ENCODE measurements at places on chromosomes 12 and 14.

GRCh38 chr12:25811656-25812126 lies 146.8 kb upstream of the RASSF8 start:
- no peak for DNase-seq

DNA sequence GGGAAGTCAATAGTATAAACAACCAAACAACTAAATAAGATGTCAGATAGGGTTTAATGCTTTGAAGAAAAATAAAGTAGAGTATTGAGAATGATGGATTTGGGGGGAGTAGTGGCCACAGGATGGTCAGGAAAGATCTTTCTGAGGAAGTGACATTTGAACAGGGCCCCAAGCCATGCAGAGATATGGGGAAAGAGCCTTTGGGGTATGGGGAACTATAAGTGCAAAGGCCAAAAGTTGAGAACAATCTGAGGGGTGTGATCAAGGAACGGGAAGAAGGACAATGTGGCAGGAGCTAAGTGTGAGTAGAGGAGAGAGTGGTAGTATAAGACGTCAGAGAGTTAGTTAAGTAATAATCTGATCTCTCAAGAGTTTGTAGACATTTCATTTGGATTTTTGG lies 1.3 kb downstream of the MRPS35 start:
- no peak for DNase-seq

DNA sequence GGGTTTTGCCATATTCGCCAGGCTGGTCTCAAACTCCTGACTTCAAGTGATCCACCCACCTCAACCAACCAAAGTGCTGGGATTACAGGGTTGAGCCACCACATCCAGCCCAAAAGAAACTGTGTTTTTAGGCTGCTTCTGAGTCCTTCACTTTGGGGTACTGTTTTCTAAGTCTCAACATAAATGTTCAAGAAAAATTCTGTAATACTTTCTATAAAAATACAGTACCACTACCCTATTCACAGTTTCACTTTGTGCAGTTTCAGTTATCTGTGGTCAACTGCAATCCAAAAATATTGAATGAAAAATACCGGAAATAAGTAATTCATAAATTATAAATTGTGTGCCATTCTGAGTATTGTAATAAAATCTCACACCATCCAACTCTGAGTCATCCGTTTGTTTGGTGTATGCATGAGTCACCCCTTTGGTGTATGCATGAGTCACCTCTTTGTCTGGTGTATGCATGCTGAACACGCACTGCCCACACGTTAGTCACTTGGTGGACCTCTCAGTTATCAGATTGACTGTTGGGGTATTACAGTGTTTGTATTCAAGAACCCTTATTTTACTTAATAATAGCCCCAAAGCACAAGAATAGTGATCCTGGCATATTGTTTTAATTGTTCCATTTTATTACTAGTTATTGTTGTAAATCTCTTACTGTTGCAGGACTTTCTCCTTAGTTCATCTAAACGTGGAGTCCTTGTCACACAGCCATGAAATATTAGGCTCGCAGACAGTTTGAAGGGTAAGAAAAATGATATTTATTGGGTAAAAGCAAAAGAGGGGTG lies 190.2 kb downstream of the FSCB start:
- no peak for DNase-seq

DNA sequence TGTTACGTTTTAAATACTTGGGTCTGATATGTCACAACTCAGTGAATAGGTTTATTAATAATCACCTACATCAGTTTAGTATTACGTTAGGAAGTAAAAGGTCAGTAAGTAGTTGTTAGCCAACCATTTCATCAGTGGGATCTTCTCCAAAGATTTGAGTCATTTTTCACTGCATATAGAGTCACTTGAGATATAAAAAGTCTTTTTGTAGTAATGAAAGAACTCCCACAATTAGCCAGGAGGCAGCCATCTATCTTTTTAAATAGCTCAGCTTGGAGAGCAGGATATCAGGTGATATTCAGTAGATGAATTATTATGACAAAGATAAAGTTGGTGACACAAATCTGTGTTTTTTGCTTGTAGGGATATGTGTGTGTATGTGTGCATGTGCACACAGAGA lies 309.3 kb downstream of the PDZRN4 start:
- DNase-seq: no peak

DNA sequence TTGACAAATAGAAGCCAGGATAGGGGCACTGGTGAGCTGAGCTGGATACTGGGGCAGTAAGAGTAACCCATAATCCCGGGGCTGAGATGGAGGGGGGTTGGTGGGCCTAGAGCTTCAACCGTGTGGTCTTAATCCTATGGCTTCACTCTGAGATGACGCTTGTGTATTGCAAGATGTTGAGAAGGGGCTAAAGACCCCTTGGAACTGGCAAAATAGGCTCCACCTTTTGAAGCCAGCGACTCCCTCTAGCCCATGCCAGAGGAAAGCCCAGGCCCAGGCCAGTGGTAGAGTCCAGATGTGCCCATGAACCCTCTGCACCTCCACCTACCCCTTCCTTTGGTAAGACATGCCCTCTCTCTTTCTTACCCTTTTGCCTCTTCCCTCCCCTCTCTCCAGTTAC lies 4.6 kb downstream of the HOXC12 start:
- no peak for DNase-seq

DNA sequence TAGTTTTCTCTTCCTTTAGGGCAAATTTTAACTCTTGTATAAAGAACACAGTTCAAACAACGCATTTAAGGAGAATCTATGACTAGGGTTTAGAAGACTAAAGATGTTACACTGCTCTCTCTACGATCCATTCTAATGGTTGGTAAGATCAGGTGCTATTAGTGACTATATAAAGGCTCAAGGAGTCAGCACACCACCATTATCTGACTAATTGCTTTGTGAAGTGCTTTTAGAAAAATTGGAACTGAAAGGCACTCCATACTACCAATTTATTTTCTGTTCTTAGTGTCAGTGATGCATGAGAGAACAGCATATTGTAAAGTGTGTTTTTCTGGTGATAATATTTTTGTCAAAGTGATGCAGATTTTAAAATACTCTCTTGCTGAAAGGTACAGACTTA lies 136.8 kb downstream of the SYT1 start:
- no peak for DNase-seq

DNA sequence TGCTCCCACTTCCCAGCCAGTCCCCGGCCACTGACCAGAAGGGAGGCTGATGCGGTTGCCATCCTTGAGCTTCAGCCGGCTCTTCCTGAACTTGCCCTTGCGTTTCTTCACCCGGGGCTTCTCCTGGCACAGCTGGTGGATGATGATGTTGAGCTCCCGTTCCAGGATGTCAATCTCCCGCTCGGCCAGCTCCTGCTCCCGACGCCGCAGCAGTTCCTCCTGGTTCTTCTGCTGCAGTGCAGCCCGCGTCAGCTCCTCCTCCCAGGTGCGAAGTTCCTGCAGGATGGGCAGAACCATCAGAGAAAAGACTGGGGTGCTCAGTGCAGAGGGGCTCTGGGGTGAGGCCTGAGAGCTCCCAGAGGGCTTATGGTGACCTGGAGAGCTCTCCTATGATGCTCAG lies 67.0 kb downstream of the MAP3K9 start:
- no peak for DNase-seq

GRCh38 chr12:100518376-100518775 lies 44.7 kb downstream of the NR1H4 start:
- DNase-seq: no peak

DNA sequence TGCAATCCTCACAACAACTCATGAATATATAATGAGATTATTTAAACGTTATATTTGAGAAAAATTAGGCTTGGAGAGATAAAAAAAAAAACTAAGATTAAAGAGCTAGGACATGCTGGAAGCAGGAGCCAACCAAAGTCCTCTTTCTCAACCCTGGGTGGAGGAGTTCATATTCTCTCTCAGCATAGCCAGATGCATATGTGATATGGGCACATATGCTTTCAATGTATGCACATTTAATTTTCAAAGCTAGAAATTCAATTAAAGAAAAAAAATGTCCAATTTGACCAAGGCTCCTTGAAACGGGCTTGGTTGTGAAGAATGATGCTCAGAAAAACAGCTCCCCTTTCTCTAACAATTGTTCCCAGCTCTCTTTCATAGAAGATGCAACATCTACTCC lies 61.9 kb upstream of the GRIP1 start:
- no peak for DNase-seq

- peak; percentile 17 for DNase-seq
Observed at GRCh38 chr12:110846615-110847566, at the start of gene CCDC63. Gene CCDC63, plus strand, starts transcription at chr12:110846987. Its CDS starts 5,968 bp downstream, at chr12:110852955.

DNA sequence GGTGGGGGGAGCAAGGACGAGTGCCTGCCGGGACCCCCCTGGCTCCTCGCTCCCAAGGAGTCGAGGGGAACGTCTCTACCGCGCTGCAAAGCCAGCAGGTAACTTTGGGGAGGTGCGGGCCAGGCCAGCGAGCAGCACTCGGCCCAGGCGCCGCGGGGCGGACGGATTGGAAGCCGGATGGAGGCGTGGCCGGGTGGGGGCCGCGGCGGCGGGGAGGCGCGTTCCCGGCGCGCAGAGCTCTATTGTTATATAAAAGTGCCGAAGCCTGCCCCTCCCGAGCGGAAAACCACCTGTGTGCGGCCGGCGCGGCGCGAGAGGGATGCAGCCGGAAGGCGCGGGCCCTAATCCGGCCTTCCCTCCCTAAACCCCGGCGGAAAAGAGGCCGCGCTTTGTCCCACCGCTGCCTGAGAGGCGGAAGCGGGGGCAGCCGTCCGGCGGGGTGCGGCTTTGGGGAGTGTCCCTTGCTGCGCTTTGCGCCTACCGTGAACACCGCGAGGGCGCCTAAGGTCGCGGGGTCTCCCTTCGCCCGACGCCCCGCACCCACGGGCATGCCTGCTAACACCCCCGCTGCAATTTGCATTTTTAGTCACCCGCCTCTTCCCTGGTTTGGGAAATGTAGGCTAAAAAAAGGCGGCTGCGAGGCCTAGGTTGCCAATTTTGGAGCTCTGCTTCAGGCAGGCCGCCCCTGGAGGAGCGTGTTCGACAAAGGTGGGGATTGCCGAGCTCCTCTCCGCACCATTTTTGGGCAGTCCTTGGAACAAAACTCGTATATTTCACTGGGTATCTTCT lies 1.7 kb upstream of the DUSP6 start:
- peak; percentile 69 for DNase-seq

GRCh38 chr14:96275177-96276112 lies 19.4 kb downstream of the BDKRB1 start:
- DNase-seq: peak; percentile 25

- no peak for DNase-seq
Observed at GRCh38 chr14:76085358-76085757, 66.4 kb upstream of the GPATCH2L start.

- no peak for DNase-seq
Observed at GRCh38 chr12:52906191-52906601, 1.3 kb upstream of the KRT8 start.

- no peak for DNase-seq
Observed at GRCh38 chr12:25785134-25785533, 173.3 kb upstream of the RASSF8 start.

- DNase-seq: no peak
Observed at GRCh38 chr12:12521044-12521485, 41.6 kb downstream of the DUSP16 start.

DNA sequence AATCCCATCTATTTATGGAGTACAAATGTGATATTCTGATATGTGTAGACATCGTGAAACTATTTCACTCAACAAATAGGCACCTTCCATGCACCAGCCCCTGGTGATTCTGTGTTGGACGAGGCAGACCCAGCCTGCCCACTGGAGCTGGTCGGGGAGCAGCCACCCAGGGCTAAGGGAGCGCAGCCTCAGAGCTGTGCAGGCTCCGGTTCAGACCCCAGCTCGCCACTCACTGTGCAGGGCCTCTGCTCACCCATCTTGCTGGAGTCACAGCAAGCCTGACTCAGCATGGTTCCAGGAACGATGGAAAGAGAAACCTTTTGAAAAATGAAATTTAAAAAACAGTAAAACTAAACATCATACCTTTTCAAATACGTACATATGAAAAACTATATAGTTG lies 52.3 kb upstream of the BCL11B start:
- DNase-seq: no peak

DNA sequence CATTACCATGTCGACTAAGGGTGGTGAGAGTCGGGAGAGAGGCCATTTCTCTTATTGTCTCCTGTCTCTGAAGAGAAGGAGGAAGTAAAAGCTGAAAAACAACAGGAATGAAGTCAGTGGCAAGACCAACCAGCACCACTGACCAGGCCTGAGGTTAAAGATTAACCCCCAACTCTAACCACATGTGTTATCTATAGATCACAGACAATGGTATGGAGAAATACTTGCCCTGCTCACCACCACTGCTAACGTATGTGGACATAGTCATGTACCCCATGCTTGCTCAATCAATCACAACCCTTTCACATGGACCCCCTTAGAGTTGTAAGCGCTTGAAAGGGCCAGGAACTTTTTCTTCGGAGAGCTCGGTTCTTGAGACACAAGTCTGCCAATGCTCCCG lies 690.9 kb upstream of the LMO3 start:
- DNase-seq: no peak

DNA sequence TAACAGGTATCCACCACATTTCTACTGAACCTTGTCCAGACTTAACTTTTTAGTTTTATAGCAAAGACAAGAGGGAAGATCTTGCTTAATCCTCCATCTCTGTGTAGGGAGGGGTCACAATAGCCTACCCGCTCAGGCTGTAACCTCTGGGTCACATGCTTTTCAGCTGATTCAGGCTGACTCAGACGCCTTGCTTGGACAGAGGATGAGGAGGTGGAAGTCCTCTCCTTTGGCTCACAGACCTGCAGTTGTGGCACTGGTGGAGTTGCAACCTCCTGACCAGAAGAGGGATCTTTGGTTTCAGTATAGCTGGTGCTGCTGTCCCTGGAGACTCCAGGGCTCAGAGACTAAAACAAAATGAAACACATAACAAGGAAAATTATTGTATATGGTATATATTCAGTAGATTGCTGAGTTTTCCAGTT lies 16.2 kb downstream of the ACIN1 start:
- peak; percentile 64 for DNase-seq

GRCh38 chr14:103762541-103762940 lies 46.9 kb downstream of the ZFYVE21 start:
- no peak for DNase-seq

DNA sequence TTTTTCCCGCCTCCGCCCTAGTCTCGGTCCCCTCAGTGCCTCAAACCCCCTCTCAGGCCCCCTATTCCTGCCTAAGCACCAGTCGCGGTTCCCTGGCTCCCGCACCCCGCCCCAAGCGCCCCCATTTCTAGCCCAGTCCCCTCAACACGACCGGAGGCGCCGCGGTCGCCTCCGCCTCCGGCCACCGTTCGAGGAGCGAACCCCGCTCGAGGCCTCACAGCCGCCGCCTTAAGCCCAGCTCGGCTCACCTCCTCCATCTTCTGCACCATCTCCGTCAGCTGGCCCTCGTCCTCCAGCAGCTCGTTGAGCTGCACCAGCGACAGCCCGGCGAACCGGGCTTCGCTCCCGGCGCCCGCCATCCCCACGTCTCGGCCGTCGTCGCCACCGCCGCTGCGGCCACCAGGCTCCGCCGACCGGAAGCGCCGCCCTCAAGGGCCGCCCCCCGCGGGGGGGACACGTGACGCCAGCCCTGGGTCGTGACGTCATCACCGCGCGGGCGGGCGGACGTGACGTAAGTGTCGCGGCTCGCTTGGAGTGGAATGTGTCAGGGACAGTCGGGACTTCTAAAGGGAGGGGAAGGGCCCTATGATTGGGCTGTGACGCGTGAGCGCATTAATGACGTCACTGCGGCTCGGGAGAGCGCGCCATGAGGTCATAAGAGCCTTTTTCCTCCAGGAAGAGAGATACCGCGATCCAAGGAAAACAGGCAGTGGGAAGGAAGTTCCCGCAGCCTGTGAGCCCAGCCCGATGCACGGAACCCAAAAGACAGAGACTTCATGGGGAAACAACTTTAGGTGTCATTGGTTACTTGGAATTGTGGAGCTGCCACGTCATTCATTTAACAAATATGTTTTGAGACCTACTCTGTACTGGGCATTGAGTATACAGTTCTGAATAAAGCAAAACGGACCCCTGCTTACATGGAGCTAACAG lies at the start of gene VPS37B:
TSS of gene VPS37B (minus strand) at position 421 of the 933 bp plus-strand sequence. CDS start at position 359, 62 bp downstream.
- peak; percentile 92 for DNase-seq

Measured in CD4-positive, alpha-beta T cell treated with Interferon gamma for 1 hour (primary cell).